ENCODE measurements at places on chromosomes 5 and 9.

- DNase-seq, result no peak
Observed at GRCh38 chr9:119004618-119004990, 364.6 kb downstream of the BRINP1 start.

DNA sequence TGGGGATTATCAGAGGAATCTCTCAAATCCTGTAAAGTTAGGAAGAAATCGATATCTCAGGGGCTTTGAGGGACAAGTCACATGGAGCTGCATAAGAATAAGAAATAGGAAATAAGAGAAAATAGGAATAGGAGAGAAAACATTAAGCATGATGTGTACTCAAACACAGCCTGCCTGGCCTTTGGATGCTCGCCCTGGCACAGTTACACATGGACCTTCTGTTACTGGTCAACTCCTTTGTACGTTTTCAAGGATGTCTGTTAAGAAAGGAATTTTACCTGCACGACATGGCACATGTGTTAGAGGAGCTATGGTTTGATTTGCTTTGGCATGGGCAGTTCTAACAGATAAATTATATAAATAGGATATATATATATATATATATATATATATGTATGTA is 321.2 kb downstream of the CDH12 start:
- DNase-seq, result no peak

DNA sequence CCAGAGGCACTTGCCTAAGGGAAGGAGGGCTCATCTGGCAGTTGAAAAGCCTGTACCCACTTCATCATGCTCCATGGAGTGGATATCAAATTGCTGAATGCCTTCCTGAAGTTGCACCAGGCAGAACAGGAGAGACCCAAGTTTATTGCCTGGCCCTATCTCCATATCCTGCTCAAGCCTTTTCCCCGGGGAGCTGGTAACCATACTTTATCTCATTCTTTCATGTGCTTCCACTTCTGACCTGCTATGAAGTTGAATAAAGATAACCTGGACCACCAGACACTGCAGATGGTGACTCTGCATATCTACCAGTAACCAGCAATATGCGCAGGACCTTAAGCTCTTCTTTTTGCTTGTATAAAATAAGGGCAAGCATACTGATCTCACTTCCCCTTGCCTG is 1397.5 kb upstream of the CDH6 start:
- DNase-seq, result no peak

GRCh38 chr5:118533156-118533555 is 455.2 kb downstream of the DTWD2 start:
- no peak for DNase-seq

GRCh38 chr9:6764011-6764410 is 6.2 kb downstream of the KDM4C start:
- DNase-seq, result no peak

DNA sequence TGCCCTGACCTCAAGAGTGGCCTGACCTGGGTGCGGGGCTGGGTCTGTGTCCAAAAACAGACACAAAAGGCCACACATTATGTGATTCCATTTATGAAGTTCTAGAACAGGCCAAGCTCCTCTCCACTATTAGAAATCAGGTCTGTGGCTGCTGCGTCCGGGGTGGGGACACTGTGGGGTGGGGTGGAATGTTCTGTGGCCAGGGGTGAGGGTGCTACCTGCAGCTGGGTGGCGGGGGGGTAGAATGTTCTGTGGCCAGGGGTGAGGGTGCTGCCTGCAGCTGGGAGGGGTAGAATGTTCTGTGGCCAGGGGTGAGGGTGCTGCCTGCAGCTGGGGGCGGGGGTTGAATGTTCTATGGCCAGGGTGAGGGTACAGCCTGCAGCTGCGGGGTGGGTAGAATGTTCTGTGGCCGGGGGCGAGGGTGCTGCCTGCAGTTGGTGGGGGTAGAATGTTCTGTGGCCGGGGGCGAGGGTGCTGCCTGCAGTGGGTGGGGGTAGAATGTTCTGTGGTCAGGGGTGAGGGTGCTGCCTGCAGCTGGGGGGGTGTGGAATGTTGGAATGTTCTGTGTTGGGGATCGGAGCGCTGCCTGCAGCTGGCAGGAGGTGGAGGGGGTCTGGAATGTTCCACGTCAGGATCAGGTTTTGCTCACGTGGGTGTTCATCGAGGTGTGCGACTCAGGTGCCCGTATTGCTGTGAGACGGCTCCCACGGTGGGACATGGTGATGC is 8.3 kb downstream of the LCN12 start:
- DNase-seq, result no peak

- peak; percentile 89 for DNase-seq
Observed at GRCh38 chr5:165457859-165458481, 1952.6 kb downstream of the MAT2B start.

DNA sequence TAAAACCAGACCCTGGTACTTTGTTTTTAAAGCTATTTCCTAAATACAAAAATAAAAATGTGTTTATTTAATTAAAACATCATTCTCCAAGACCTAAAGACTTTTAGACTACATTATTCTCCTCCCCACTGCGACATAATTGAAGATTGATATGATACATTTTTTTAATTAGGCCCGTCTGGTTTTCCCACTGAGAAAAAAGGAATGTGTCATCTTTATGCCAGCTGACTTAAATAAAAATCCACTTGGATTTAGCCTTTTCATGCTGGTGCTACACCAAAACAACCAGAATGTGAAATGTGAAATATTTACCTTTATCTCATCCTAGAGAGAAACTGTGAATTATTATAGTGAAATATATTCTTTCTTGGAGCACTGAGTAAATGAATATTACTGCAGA is 155.5 kb upstream of the PPP1R2B start:
- no peak for DNase-seq
